Activated T-cell treated with anti-CD3 and anti-CD28 coated beads for 4 hours (primary cell): ENCODE measurements at places on chromosomes 2 and 18.

DNA sequence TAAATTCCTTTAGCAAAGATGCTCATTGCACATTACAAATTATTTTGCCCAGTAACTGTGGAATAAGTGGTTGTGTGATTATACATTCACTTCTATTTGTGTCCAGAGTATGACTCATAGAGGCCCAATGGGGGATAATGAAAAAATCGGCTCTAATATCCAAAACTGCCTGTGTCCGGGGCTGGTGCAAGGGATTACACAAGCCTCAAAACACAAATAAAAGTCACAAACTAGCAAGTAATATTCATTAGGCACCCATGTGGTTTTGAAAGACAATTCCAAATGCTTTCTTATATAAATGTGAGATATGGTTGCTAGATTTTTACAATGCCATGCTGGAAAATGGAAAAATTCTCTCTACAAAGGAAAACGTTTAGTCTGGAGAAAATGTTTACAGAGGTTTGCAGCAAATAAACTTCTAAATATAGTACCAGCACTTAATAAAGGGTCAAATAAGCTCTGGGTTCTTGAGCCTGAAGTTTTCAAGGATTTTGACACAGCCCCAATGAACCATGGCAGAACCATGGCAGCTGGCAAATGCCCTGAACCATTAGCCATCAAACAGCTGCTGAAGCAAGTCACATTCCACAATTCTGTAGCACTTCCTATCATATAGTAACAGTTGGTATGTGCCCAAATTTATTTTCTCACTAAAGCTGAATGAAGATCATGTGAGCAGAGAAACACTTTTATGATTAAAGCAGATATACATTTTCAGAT lies 40.5 kb downstream of the IRS1 start:
- DNase-seq: no peak

DNA sequence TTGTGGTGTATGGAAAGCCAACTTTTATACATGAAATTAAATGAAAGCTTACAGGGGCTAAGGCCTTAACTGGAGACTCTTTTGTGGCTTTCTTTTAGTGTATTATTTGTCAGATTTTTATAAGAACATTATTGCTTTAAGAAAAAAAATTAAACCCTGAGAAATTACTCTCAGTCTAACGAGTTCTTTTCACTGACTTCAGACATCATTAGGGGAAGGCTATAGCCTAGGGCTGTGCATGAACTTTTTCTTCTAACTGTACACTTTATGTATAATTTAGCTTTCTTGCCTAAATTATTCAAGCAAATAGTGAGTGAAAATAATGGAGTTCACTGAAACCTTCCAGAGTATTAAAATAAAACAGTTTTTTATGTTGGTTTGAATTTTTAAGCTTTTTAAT lies 151.1 kb upstream of the MEIS1 start:
- no peak for DNase-seq

GRCh38 chr2:27844821-27845255 lies 45.3 kb downstream of the RBKS start:
- no peak for DNase-seq

GRCh38 chr2:217362710-217363109 lies 502.8 kb upstream of the TNP1 start:
- DNase-seq: no peak

- DNase-seq: no peak
Measured at GRCh38 chr2:180015951-180016709, 9.0 kb upstream of the CWC22 start.

DNA sequence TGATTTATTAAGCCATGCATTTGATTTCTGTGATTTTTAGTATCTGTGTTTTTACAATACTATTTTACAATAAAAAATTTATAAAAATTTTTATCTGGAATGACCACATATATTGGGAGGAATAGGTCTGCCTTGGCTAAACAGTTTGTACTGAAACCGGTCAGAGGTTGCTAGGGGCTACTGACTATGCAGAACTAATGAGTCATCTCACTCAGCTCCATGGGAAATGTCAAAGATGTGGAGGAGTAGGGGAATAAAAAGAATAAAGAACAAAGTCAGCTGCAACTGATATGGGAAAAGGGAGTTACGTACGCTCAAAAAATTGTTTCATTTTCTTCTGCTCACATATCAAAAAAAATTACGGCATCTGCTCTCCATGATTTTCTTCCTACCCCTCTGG lies 8.6 kb upstream of the TMEM163 start:
- DNase-seq: no peak

DNA sequence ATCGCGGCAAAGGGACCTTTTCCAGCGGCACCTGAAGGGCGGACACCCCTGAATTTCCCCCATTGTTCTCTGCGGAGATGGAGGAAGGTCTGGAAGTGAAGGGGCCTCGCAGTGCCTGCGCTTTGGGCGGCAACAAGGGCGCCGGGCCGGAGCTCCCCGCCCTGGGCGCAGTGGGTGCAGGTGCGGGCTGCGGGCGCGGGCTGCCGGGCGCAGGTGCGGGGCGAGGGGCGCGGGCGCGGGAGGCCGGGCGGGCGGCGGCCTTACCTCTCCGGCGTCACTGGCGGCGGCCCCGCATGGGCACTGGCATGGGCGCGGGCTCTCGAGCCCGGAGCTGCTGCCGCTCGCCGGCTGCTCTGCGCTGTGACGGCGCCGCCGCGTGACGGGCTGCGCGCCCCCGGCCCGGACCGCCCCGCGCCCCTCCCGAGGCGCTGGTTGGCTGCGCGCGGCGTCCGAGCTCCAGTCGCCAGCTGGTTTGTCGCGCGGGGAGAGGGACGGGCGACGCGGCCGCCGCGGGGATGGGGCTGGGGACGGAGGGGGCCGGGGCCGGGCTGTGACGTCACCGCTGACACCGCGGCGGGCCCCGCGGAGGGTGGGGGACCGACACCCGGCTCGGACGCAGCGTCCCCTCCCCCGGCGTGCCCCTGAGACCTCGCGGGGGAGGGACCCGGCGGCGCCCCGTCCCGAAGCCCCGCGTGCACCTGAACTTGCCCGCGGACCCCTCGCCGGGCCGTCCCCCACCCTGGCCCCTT lies at the start of gene KIF1A:
KIF1A (minus strand) TSS at position 362 of the 749 bp plus-strand sequence. CDS start 22,467 bp downstream, outside the sequence.
- no peak for DNase-seq

- no peak for DNase-seq
Measured at GRCh38 chr2:234191819-234192407, 141.4 kb downstream of the SPP2 start.

DNA sequence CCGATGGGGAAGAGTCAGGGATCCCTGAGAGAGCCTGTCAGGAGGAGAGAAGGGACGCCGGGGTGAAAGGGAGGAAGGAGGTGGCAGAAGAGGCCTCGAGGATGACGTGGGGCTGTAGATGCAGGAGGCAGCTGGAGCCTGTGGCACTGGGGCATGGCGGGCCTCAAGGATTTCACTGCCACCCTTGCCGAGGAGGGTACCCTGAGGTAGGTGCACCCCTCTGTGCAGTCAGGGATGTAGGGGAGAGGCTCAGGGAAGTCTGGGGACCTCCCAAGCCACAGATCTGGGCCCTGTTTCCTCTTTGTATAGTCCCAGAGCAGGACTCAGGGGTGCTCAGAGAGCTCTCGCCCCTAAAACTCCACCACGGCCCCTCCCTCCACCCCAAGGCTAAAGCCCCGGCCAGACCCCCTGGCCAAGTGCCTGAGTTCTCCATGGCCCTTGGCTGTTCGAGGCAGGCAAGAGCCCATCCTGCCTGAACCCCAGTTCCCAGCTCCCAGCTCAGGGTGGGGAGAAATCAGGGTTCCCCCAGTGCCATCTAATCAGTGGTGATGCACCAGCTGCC lies 39.0 kb upstream of the HDAC4 start:
- no peak for DNase-seq

DNA sequence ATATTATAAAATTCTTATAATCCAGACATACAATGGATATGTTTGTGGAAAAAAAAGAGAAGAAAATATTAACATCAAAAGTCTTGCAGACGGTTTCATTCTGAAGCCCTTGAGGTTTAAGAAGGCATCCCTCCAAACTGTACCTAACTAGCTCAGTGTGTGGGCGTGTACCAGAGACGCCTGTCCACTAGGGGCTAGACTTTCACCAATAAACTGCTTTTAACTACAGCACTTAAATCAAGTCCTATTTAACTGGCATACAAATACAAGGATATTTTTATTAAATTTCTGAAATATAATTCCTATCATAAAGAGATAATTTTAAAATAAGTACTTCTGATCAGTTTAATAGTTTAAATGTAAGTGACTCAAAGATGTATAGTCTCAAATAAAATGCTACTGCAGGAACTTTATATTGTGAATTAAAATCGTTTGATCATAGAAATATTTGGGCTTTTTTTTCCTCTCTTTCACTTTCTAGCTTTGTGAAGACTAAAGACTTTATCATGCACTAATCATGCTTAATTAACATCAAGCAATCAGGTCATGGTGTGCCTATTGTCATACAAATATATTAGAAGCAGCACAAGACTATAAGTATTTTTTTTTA lies 437.7 kb downstream of the SATB2 start:
- no peak for DNase-seq

DNA sequence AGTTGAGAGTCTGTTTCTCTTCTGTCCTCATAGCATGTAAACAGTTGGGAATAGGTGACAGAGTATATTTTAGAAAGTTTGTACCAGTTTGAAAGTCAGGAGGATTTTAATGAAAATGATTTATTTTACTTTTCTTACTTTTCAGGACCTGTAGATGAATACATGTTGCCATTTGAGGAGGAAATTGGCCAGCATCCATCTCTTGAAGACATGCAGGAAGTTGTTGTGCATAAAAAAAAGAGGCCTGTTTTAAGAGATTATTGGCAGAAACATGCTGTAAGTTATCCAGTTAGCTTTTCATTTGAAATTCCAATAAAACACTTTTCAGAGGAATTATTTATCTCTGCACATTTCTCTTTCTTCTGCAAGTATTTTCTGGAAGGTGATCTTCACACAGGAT lies 81.1 kb downstream of the ACVR2A start:
- DNase-seq: no peak

GRCh38 chr18:13222856-13223281 lies 4.3 kb downstream of the LDLRAD4 start:
- no peak for DNase-seq

DNA sequence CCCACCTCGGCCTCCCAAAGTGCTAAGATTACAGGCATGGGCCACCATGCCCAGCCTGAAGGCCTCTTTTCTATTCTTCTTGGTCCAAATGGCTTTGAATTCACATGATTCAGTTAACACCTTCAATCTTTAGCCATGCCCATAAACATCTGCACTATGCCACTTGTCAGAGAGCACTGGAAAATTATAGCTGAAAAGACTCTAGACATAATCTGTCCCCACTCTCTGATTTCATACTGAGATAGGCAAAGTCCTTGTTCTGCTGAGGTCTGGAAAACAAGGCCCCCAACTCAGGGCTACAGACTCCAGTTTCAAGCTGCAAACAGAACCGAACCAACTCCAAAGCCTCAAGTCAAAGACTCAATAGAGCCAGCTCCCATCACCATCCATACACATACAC lies 170.7 kb downstream of the ANTXR1 start:
- DNase-seq: no peak

- DNase-seq: no peak
Measured at GRCh38 chr18:9380101-9380500, 45.5 kb downstream of the TWSG1 start.

DNA sequence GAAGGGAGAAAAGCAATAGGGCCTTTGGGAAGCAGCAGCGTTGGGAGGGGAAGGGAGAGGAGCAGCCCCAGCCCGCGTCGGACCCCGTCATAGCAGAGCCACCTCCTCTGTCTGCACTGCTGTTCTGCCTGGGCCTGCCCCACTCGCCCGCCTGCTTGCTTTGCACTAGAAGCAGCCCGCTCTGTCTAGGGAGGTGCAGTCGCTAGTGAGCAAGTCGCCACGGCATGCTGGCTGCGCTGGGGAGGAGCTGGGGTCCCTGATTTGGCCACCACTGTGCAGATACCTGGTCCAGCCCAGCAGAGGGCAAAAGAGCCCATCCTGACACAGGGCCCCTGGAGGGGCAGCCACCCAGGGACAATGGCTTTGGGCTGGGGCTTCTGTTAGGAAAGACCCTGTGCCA lies 8.0 kb upstream of the TMEM214 start:
- no peak for DNase-seq

- no peak for DNase-seq
Measured at GRCh38 chr2:23292024-23292423, 93.0 kb upstream of the KLHL29 start.

DNA sequence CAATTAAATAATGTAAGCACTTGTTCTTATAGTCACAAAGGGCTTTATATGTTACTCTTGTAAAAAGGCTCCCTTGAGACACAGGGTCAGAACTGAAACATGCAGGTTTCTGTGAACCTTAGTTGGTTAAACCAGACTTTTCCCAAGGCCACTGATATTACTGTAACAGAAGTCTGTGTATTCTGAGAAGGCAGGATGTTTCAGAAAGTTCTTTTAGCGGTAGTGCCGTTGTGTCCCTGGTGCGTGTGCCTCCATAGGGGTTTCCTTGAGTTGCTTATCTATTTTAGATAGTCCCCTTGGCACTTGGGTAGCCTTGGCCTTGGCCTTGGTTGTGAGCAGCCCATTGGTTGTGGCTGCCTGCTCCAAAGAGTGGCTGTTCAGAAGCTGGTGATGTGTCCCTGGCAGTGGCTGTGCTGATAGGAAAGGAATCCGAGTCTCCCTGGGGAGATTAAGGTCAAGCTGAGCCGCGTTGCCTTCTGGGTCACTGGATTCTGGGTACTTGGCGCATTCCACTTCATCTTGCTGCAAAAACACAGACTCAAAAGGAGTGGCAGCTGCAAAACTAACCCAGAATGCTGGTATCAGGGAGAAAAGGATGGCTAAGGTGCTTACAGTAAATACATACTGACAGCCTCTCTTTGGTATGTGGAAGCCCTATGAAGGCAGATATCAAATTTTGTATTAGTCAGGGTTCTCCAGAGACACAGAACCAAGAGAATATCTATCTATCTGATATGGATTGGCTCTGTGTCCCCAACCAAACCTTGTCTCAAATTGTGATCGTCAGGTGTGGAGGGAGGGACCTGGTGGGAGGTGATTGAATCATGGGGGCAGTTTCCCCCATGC lies 69.7 kb downstream of the FHOD3 start:
- DNase-seq: no peak

- DNase-seq: no peak
Measured at GRCh38 chr2:158101384-158101926, at the start of gene UPP2. UPP2 (plus strand) TSS chr2:158101876; CDS start chr2:158102064, 188 bp downstream.

- no peak for DNase-seq
Measured at GRCh38 chr2:18500333-18500732, 60.1 kb downstream of the RDH14 start.

- DNase-seq: no peak
Measured at GRCh38 chr2:100748673-100749072, 71.3 kb upstream of the NPAS2 start.

- no peak for DNase-seq
Measured at GRCh38 chr2:169066897-169067296, 2.5 kb upstream of the DHRS9 start.

GRCh38 chr2:18395555-18395954 lies 164.9 kb downstream of the RDH14 start:
- no peak for DNase-seq

- DNase-seq: no peak
Measured at GRCh38 chr2:95054016-95054415, 28.5 kb downstream of the MAL start.

DNA sequence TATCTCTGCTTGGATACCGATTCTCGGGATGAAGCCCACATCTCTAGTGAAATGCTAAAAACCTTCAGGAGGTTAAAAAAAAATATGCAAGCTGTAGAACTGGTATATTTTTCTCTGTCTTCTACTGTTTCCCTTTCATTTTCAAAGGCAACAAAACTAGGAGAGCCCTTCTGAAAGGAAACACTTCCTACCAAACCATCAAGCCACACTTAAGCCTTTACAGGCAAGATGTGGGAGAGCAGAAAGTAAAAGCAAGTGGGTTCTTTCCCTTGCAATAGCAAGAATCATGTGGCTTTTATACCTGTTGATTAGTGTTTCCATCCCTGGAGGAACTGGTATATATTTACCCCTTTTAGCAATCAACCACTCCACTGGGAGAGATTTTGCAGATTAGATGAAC lies 147.9 kb upstream of the ACAA2 start:
- no peak for DNase-seq

GRCh38 chr2:122863532-122863931 lies 1108.1 kb downstream of the TSN start:
- DNase-seq: no peak
